ENCODE measurements at places on chromosomes 2 and 18.

DNA sequence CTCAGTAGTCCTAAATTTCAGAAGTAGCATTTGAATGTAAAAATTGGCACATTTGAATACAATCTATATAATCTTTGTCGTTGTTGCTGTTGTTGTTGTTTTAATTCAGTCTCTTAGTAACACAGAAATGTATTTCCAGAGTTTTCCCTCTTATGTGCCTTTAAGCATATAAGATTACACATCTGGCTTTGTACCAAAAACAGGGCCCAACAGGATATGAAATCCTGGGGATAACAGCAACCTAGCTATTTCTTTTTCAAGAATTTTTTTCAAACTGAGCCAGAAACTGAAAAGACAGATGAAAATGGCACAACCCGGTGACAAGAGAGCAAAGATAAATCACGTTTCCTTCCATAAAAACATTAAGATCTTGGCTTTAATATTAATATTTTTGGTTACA is 906.7 kb downstream of the NRXN1 start:
- H3K4me3 ChIP-seq, result no peak overlapping the region
- H3K36me3 ChIP-seq, result no peaks in the 10 kb centered on the region
- H3K27me3 ChIP-seq, result no peaks in the 10 kb centered on the region
- no peak for DNase-seq
- no peaks in the 10 kb centered on the region for H3K4me1 ChIP-seq

GRCh38 chr2:56009758-56010458 is 86.3 kb upstream of the EFEMP1 start:
- H3K27ac ChIP-seq, result no peak overlapping the region
- no peaks in the 10 kb centered on the region for H3K36me3 ChIP-seq

DNA sequence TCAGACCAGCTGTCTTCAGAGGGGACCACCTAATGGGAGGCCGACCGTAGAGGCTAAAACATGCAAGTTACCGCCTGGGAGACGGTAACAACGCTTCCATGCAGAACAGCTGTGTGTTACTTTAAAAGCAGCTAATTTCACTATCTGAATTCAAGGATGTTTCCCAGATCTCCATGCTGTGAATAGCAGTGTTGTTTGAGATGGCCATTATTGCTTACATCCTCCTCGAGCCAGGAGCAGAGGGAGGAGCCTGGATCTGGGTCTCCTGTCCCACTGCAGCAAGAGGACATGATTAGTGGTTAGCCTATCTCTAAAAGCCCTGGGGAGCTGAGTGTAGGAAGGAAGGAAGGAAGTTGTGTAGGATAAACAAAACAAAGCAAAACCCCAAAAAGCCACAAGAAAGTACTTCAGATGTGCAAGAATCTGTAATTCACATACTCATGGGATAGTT is 50.9 kb downstream of the ACTR2 start:
- no peak overlapping the region for H3K4me3 ChIP-seq
- no peak overlapping the region for H3K27ac ChIP-seq
- H3K36me3 ChIP-seq, result no peaks in the 10 kb centered on the region
- no peak for DNase-seq
- H3K27me3 ChIP-seq, result no peaks in the 10 kb centered on the region

- H3K4me1 ChIP-seq, result no peaks in the 10 kb centered on the region
- no peak overlapping the region for H3K4me3 ChIP-seq
- no peak for DNase-seq
- H3K36me3 ChIP-seq, result no peaks in the 10 kb centered on the region
- H3K27ac ChIP-seq, result no peak overlapping the region
- no peaks in the 10 kb centered on the region for H3K27me3 ChIP-seq
These were observed 45.6 kb downstream of the GPC1 start for GRCh38 chr2:240480834-240481623.

DNA sequence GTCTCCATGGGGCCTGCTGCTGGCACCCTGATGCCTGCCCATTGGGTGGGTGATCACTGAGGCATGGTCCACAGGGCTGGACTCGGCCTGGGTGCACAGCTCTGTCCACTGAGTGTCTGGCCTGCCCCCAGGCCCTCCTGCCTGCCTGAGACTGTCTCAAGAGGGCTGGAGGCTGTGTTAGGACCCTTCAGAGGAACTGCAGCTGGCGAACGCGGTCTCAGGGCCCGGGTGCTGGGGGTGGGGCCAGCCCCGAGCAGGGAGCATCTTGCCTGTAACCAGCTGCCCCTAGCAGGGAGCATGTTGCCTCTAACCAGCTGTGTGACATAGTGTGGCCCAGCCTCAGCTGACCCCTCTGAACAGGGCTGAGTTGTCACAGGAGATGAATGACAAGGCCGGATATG is 50.0 kb downstream of the TWIST2 start:
- DNase-seq, result no peak
- peak overlapping the region; percentile 87 for H3K27ac ChIP-seq
- peaks cover 74% of the 10 kb centered on the region for H3K4me1 ChIP-seq
- no peak overlapping the region for H3K4me3 ChIP-seq

All from vagina (tissue), 2 donors.